ENCODE measurements at places on chromosomes 2 and 18.

DNA sequence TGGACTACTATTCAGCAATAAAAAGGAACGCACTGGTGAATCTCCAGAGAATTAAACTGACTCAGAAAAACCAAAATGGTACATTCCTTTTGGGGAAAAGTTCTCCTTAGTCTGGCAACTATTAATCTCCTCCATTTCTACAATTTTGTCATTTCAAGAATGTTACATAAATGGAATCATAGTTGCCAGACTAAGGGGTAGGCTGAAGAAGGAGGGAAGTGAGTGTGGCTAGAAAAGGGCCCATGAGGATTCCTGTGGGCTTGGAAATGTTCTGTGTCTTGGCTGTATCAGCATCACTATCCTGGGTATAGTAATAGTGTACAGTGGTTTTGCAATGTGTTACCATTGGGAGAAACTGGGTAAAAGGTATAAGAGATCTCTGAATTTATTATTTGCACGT is 72.4 kb downstream of the ZAP70 start:
- no peak for DNase-seq

DNA sequence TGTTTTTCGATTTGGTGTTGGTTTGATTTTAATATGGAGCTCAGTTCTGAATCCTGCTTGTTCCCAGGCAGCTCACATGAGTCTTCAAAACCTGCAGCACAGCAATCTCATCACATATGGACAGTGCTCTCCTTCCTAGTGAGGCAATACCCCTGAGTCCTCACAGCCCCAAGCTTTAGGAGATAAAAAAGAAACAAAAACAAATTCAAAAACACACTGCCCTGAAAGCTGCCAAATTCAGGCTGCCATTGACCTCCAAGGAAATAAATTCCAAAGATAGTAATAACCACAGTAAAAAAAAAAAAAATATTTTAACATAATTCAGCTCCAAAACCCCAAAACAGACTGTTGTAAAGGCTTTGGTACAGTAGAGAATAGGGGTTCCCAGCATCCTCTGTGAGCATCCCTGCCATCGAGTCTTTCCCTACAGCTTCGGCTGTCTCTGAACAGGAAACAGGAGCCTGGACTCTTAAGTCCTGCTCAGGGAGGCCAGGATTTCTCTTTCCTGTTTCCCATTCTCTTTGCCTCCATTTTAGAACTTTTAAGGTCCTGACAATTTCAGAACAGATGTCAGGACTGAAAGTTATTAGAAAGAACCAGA is 14.7 kb upstream of the SP3 start:
- no peak for DNase-seq

DNA sequence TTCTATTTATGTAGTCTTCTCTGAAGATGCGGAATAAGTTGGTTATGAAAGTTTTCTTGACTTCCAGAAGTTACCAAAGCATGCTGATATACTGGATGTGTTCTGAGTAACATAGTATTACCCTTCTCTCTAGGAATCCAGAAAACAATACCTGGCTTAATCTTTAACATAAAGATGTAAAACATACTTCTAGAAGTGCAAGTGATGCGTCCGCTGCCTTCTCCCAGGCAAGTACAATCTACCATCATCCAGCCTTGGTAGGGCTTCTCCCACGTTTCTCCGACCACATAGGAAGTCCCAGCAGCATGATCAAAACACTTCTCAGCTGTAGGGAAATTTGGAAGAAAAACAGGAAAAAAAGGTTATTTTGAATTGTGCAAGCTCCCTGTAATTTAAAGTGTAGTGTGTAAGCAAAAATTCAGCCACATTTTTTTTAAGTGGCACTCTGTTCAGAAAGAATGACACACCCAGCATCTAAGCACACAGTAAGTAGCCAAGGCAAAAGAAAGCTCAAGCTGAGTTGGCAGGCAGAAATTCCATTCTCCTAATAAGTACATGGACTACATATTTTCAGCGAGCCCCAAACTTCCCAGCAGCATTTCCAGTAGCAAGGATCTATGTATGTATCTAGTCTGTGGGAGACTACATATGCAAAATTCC is 5.2 kb downstream of the FN1 start:
- DNase-seq = no peak

DNA sequence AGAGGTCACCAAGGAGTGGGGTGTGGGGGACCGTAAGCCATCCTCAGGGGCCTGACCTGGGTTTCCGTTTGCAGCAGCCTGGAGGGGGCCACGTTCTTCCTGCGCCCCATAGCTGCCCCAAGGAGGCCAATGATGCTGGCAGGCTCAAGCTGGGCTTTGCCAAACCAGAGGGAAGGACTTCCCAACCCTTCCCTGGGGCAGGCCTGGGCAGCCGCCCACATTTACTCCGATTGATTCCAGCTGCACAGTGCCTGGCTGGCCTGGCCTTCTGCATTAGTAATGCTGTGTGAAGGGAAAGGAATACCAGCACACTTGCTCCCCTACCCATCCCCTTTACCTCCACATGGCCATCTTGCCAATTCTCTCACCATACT is 360.6 kb upstream of the SLC14A2 start:
- no peak for DNase-seq

DNA sequence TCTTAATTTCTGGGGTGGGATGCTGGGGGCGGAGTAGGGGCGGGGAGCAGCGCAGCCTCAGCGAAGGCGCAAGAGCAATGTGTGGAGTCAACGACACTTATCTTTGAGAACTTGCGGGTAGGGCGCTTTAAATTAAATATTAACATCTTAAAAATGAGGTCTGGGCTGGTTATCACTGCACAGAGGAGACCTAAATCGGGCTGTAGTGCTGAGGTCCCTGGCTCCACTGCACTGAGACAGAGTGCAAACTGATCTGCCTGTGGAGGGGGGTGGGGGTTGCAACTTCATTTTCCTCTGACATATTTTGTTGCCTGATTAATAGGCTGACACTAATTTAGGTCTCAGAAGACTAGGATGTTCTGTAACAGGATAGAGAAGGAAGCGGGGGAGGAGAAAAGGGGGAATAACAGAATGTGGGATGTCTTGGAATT is 253.0 kb upstream of the FANCL start:
- no peak for DNase-seq

GRCh38 chr2:228828397-228828796 is 442.7 kb downstream of the PID1 start:
- no peak for DNase-seq

GRCh38 chr2:101787097-101787496 is 89.6 kb downstream of the MAP4K4 start:
- DNase-seq = no peak

DNA sequence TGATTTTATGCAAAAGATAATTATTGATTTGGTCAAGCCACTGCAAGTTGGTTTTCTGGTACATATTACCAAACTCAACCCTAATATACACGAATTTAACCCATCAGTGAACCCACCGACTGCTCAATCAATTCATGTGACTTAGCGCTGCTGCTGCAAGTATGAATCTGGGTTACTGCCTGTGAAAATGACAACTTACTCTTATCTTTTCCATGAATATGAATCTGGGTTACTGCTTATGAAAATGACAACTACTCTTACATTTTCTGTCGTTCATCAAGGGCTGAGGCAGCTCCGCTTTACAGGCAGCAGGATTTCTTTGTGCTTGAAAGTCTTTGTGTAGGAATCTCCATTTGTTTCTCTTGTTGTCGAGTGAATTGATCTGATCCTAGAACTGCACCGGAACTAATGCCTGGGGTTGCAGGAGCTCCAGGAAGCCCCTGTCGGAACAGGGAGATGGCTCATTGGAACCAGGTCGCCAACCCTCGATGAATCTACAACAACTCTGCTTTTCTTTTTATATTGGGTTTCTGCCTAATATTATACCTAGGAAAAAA is 22.1 kb upstream of the ALKAL2 start:
- DNase-seq = peak; percentile 34

DNA sequence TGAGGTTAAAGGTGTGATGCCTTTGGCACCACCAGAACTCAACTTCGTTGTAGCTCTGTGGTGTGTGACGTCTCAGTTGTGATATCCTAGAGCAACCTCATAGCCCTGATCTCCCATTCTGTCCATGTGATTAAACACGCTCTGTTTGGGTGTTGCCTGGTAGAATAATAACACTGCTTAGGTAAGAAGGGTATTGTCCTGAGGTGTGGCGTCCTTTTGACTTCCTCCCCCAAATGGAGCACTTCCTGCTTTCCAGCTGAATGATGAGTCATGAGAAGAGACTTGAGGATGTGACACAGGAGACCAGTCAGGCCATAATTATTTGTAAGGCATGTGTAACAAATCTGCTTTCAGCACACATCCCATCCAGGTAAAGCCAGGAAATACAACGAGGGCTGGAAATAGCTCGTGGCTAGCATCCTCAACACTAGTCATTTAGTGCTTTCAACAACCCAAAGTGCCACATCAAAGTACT is 100.7 kb downstream of the RAPGEF4 start:
- peak; percentile 5 for DNase-seq

GRCh38 chr2:18218160-18218933 is 339.9 kb downstream of the KCNS3 start:
- DNase-seq = no peak

- DNase-seq = no peak
Measured at GRCh38 chr2:226483143-226483542, 316.5 kb downstream of the IRS1 start.

- DNase-seq = no peak
Measured at GRCh38 chr2:29065068-29065811, 9.1 kb downstream of the PCARE start.

GRCh38 chr18:67776929-67777328 is 260.4 kb upstream of the DSEL start:
- peak; percentile 82 for DNase-seq

GRCh38 chr2:28750316-28751251 is 1.0 kb upstream of the PPP1CB start:
- DNase-seq = peak; percentile 25

DNA sequence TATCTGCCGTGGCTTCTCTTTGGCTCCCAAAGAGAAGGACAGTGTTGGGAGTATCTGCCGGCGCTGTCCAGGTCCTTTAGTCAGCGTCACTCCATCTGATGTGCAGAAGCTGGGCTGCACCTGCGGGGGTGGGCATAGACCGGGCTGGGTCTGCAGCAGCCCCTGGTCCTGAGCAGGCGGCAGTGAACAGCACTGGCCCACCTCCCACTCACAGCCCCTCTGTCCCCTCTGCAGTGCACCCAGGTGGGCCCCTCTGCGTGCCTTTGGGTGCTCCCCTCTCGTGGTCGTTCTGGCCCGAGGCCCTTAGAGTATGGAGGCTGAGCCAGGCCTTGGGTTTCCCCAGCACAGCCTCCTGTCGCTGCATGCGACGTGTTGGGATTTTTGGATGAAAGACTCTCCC is 95.7 kb downstream of the USP40 start:
- no peak for DNase-seq

GRCh38 chr2:112031473-112032223 is 23.4 kb upstream of the TMEM87B start:
- DNase-seq = peak; percentile 55

GRCh38 chr18:28916456-28916855 is 739.5 kb upstream of the CDH2 start:
- DNase-seq = no peak

Measured in NCI-H1417 (cell line).